Stimulated activated CD8-positive, alpha-beta memory T cell treated with anti-CD3 and anti-CD28 coated beads, Interleukin-4, amount 100 ng/mL, for 24 hours (primary cell): ENCODE measurements at places on chromosomes 2 and 18.
A peak's percentile ranks its signal among the peaks of the same experiment; 100 is the strongest.

DNA sequence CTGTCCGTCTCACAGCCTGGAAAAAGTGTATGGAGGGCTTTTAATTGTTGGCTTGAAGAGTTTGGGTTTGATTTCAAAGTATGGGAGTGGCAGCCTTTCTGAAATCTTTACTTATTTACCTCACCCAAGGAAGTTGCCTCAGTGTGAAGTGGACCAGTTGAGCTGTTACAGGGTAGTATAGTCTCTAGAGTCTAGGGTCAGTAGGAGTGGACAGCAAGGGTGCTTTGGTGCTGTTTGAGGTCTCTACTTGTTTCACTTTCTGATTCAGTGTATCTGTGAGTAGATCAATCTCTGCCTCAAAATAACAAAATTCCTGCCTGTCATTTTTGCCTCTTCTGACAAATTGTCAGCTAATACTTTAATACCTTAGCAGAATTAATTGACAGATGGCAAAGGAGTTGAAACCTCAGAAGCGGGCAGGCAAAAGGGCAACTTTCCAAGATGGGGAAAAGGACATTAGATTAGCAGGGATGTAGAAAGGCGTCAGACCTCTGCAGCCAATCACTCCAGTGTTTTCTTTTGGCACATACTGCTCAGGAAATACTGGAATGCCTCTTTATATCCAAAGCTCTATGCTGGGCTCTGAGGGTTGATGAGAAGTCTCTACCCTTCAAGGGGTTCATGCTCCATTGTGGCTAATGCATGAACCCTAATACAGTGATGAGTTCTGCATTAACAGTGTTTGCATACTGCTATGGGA, 5.9 kb downstream of the RIOK3 start:
- DNase-seq = no peak

DNA sequence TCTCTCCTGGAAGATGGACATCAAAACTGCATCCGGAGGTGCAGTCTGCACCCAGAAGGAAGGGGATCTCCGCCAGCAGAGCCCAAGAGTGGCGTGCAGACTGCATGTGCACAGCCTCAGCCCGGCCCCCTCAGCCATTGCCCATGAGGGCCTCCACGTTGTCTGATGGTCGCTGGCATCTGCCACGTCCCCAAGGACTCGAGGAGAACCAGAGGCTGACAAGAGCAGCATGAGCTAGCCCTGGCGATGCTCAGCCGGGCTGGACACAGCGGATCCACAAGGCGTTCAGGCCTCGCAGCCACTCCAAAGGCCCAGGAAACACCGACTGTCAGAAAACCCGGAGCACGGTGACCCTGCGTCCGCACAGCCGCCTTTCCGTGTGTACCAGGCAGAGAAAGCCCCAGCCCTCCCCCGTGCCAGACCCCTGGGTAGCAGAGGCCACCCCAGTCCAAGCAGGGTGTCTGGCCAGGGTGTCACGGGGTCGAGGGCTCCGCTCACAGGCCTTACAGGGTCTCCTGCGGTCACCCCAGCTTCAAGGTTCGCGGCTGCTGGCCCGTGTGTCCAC, 48.3 kb downstream of the SLC66A2 start:
- no peak for DNase-seq

DNA sequence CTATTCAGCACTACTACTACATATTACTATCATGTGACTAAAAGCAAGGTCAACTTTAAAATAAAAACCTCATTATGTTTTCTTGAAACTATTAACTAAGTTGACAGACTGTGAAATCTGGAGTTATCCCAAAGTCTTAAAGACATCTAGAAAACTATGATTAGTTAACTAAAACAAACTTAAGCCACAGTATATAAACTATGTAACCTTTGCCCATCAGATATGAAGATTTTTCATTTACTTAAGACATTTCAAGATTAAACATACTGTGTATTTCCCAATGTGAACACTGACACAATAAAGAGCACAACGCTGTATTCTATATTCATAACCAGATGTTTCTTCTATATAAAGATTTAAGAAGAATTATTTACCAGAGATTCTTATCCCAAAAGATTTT, 33.5 kb upstream of the CACNB4 start:
- DNase-seq = no peak

DNA sequence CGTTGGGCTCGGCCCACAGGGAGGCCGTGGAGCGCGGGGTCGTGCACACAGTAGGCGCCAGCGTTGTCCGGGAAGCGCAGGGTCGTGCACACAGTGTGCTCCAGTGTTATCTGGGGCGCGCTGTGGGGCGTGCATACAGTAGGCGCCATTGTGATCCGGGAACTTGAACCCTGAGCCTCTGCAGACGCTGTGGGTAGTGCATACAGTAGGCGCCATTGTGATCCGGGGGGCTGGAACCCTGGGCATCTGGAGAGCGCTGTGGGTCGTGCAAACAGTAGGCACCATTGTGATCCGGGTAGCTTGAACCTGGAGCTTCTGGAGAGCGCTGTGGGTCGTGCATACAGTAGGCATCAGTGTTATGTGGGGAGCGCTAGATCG, 793 bp downstream of the ZNF236 start:
- DNase-seq = no peak

DNA sequence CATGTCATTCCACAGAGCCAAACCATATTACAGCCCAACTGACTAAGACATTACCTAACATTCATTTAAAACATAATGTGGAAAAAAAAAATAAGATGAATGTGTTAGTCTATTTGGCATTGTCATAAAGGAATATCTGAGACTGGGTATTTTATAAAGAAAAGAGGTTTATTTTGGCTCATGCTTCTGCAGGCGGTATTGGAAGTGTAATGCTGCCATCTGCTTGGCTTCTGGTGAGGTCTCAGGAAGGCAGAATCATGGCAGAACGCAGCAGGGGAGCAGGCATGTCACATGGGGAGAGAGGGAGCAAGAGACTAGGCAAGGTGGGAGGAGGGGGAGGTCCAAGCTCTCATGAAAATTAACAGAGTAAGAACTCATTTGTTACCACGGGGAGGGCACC, 504.8 kb upstream of the LRATD1 start:
- DNase-seq = no peak

DNA sequence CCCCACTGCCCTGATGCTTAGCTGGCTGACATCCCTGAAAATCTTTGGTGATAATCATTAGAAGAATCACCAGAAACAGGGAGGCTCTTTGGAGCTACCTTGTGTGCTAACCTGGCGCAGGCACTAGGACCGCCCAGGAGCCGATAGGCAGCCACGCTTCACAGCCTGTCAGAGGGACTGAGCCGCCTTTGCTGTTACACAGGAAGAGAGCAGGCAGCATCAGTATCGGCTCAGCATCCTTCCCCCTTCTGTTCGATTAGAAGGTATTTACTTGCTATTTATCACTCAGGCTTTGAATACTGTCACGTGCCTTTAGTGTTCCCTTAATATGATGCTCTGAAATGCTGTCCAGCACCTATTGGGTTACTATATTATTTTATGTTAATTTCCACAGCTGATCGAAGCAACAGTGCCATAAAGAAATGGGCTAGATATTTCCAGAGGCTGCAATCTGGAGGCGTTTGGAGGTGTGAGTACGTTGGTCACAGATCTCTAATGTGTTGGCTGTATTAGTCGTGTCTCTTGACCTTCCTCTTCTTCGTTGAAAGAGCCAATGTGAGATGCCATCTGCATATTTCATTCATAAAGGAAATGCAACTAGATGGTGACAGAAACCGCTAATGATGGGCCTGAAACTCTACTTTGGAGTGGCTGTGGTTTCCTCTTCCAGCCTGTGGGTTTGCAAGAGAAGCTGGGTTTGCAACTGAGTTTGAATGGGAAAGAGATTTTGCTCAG, 110.4 kb upstream of the RAB27B start:
- DNase-seq = peak; percentile 2

DNA sequence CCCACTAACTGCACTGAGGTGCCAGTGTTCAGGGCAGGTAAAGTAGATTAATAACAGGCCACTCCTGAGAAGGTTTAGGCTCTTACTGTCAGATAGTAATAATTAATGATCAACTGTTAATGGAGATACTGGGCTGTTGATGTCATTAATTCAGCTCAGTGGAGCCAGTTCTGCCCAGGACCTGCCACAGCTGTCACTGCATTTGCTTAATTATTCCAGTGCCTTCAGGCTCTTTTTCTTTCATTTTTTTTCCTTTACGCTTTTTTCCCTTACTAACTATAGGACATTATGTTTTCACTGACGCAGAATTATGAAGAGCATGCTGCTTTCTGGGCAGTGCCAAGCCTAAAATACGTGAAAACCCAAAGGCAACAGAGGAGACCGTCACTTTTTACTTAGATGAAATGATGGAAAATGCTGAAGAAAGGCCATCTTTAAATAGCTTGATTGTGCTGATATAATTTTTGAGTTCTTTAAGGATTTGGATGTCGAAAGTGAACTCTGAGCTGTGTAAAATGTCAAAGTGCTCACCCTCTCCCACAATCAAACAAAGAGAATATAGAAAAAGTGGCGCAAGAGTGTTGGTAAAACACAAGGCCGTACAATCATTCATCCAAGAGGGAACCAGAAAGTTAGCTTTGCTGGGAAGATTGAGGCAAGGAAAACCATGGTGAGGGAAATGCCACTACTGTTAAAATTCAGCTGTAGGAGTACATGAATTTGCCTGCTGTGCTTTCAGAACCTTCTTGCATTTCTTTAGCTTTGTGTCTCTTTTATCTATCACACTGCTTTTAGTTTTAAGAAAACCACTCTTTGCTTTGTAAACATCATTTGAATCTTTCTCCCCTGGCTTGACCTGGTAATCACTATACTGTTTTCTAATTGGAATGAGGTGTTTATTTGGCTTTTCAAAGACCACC, 192.0 kb upstream of the ZEB2 start:
- no peak for DNase-seq
